ENCODE measurements at places on chromosomes 13 and 19. TPM values are rescaled to one million over a fixed set of nuclear protein-coding genes. Genes with fewer than 3 reads are reported as not detected.

PTGER1 gene
- not detected for total RNA-seq

ZNF816 gene
- total RNA-seq: 8.0 TPM

FXYD3 gene
- 0.72 TPM for total RNA-seq

DACT3 gene
- 8.8 TPM for total RNA-seq

NKPD1 gene
- 0.09 TPM for total RNA-seq

GTF2F2 gene
- 25.4 TPM for total RNA-seq

ABCA7 gene
- 7.4 TPM for total RNA-seq

ZNF541 gene
- total RNA-seq: 0.63 TPM

CEACAM4 gene
- total RNA-seq: 0.51 TPM

DNA sequence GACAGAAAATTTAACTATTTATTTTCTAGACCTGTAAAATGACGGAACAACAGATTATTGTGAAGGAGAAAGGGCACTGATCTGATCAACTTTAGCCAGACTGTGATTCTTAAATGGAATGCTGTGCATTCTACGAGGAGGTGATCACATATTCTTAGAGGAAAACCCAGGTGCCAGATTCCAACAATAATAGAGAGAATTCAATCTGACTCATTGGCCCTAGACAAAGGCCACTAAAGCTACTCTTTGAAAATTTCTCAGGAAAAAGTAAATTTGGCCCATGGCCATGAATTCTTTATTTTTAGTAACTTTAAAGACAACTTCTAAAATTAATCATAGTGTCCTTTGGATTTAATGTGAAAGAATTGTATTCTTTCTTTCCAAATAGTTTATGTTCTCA is 58.6 kb upstream of the POSTN start:
- H3K4me1 ChIP-seq: no peaks in the 10 kb centered on the region
- no peaks in the 10 kb centered on the region for H3K27me3 ChIP-seq
- no peaks in the 10 kb centered on the region for H3K36me3 ChIP-seq
- no peak for DNase-seq
- no peak overlapping the region for H3K4me3 ChIP-seq
- H3K27ac ChIP-seq: no peak overlapping the region

- no peak overlapping the region for H3K27ac ChIP-seq
- H3K27me3 ChIP-seq: no peaks in the 10 kb centered on the region
- H3K4me3 ChIP-seq: no peak overlapping the region
- no peaks in the 10 kb centered on the region for H3K36me3 ChIP-seq
- DNase-seq: no peak
- H3K4me1 ChIP-seq: no peaks in the 10 kb centered on the region
Observed at GRCh38 chr19:28841531-28841930, 371.4 kb downstream of the UQCRFS1 start.

- H3K36me3 ChIP-seq: no peaks in the 10 kb centered on the region
- DNase-seq: no peak
- peaks cover 68% of the 10 kb centered on the region for H3K4me1 ChIP-seq
- H3K27me3 ChIP-seq: no peaks in the 10 kb centered on the region
- H3K27ac ChIP-seq: no peak overlapping the region
Observed at GRCh38 chr19:40282920-40283319, 2.2 kb downstream of the AKT2 start.

DNA sequence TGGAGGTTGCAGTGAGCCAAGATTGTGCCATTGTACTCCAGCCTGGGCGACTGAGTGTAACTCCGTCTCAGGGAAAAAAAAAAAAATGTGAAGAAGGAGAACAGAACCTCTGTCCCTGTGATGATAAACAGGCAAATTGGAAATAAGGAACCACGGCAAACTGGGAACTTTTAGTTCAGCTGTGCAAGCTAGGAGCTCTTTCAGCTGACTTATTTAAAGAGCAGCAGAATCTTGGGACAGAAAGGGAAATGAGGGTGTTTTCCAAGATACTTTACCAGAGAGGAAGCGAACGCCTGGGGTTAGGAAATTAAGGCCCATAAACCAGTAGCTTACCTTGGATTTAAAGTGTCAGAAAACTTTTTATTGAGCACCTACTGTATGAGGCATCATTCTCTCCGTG is 3.0 kb upstream of the UPF1 start:
- H3K27ac ChIP-seq: no peak overlapping the region
- no peak for DNase-seq
- H3K36me3 ChIP-seq: no peaks in the 10 kb centered on the region
- H3K4me1 ChIP-seq: no peaks in the 10 kb centered on the region

DNA sequence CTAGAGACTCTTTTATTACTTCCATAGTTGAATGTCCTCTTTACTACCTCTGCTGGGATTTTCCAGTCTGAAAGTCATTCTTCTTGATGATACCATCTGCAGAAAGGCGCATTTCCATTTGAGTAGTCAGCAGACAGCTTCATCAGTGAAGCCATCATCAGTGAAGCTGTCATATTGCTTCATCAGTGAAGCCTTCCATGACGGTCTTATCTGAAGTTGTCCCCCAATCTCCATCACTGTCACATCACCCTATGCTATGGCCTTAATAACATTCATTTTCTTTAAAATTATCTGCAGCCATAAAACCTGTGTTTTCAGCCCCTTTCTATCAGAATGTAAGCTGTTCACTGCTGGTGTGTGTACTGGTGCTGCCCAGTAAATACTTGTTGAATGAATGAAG is 151.6 kb downstream of the B3GLCT start:
- H3K27me3 ChIP-seq: no peaks in the 10 kb centered on the region
- no peaks in the 10 kb centered on the region for H3K4me1 ChIP-seq
- H3K27ac ChIP-seq: no peak overlapping the region
- no peak overlapping the region for H3K4me3 ChIP-seq
- no peak for DNase-seq

DNA sequence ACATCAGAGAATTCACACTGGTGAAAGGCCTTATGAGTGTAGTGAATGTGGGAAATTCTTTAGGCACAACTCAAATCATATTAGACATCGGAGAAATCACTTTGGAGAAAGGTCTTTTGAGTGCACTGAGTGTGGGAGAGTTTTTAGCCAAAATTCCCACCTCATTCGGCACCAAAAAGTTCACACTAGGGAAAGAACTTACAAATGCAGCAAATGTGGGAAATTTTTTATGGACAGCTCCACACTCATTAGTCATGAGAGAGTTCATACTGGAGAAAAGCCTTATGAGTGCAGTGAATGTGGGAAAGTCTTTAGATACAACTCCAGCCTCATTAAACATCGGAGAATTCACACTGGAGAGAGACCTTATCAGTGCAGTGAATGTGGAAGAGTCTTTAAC is 10.1 kb downstream of the ZNF17 start:
- H3K36me3 ChIP-seq: peaks cover 43% of the 10 kb centered on the region
- no peak for DNase-seq
- no peak overlapping the region for H3K27ac ChIP-seq
- no peaks in the 10 kb centered on the region for H3K27me3 ChIP-seq

DNA sequence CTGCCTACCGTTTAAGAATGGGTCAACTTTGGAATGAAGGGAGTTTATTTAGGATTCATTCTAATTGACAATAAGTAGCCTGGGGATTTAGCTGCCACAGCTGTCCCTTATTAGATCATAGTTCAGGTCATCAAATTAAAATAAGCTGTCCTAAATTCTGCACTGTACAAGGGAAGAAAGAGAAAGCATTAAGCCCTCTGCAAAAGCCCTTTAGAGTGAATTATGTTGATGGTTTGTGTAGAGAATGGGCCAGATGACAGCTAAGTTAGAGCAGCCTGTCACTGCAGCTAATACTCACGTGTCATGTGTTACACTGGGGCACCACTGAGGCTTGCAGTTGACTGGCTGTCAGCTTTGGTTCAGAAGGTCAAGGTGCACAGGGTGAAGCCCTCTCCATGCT is 737.1 kb upstream of the SLC10A2 start:
- H3K27ac ChIP-seq: no peak overlapping the region
- DNase-seq: no peak
- no peaks in the 10 kb centered on the region for H3K27me3 ChIP-seq

DNA sequence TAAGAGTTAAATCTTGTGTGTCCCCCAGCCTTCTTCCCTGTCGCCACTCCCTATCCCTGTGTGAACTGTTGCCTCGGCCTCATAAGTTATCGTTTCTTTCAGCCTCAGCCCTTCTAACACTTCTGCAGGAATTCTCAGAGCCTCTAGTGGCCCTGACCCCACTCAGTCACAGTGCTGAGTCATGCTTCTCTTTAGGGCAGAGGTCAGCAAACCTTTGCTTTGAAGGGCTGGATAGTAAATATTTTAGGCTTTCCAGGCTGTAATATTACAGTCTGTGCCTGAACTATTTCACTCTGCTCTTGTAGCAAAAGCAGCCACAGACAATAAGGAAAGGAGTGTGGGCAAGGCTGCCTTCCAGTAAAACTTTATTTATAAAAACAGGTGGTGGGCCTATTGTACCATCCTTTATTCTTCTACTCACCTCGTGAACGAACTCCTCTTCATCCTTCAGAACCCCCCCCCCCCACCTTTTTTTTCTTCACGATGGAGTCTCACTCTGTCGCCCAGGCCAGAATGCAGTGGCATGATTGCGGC is 22.1 kb downstream of the MYO9B start:
- peaks cover 19% of the 10 kb centered on the region for H3K4me1 ChIP-seq
- no peak for DNase-seq
- peak overlapping the region; percentile 40 for H3K27ac ChIP-seq
- peaks cover 13% of the 10 kb centered on the region for H3K36me3 ChIP-seq
- H3K27me3 ChIP-seq: no peaks in the 10 kb centered on the region

- no peaks in the 10 kb centered on the region for H3K27me3 ChIP-seq
- DNase-seq: peak; percentile 93
- peak within 1 kb of the TSS; percentile 88 for H3K4me3 ChIP-seq
- peaks cover 9% of the 10 kb centered on the region for H3K36me3 ChIP-seq
Observed at GRCh38 chr19:17932485-17933338, at the start of gene CCDC124. Gene CCDC124, plus strand, starts transcription at chr19:17933015. Its CDS starts 3,406 bp downstream, at chr19:17936421.

DNA sequence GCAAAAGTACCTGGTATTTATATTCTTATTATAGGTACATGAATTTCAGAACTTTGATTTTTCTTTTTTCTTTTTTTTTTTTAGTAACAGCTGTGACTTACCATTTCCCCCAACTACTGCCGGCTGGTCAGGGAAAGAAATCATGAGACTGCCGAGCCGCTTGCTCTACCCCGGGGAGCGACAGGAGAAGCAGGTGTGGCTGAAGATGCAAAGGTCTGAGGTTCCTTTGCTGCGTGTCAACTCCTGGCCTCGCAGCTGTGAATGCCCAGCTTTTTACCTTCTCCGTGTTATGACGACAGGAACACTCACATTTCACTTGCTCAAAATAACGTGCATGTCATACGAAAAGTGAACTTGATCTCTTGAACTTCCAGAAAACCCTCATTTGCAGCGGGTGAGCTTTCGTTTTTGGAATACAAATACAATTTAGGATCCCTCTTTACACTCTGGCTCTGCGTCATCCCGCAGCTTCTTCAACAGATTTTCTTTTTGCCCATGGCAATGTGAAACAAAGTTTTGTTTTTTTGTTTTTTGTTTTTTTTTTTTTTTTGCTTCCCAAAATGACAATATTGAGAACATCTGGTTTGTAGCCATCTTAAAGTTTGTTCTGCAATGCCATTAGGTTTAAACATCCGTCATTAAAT is 117.9 kb downstream of the EFNB2 start:
- no peaks in the 10 kb centered on the region for H3K27me3 ChIP-seq
- H3K4me3 ChIP-seq: no peak overlapping the region
- peaks cover 4% of the 10 kb centered on the region for H3K4me1 ChIP-seq

DNA sequence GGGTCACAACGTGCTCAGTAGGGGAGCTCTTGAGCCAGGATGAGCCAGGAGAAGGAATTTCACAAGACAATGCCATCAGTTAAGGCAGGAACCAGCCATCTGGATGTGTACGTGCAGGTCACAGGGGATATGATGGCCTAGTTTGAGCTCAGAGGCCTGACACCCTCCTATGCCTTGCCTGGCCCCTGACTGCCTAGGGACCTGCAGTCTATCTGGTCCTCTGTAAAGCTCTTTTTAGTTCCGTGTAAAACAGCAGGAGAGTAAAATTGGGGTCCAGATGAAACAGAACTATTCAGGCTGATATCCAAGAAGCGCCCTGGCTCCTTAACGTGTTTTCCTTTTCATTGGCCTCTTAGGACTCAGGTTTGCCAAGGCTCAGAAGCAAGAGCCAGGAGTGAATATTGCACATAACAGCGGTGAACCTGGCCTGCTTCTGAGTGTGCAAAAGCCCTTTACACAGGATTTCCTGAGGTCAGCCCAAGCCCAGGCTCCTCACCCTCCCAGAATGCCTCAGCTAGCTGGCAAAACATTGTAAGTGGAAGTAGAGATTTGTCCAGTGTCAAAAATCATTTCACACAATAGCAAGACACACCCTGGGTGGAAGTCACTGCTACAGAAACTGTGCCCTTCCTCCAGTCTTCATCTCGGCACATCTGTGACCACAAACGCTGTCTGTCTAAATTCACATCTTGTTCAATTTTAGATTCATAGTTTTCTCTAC is 777.2 kb downstream of the UQCRFS1 start:
- no peak for DNase-seq
- H3K4me1 ChIP-seq: no peaks in the 10 kb centered on the region
- H3K36me3 ChIP-seq: no peaks in the 10 kb centered on the region
- H3K4me3 ChIP-seq: no peak overlapping the region

DNA sequence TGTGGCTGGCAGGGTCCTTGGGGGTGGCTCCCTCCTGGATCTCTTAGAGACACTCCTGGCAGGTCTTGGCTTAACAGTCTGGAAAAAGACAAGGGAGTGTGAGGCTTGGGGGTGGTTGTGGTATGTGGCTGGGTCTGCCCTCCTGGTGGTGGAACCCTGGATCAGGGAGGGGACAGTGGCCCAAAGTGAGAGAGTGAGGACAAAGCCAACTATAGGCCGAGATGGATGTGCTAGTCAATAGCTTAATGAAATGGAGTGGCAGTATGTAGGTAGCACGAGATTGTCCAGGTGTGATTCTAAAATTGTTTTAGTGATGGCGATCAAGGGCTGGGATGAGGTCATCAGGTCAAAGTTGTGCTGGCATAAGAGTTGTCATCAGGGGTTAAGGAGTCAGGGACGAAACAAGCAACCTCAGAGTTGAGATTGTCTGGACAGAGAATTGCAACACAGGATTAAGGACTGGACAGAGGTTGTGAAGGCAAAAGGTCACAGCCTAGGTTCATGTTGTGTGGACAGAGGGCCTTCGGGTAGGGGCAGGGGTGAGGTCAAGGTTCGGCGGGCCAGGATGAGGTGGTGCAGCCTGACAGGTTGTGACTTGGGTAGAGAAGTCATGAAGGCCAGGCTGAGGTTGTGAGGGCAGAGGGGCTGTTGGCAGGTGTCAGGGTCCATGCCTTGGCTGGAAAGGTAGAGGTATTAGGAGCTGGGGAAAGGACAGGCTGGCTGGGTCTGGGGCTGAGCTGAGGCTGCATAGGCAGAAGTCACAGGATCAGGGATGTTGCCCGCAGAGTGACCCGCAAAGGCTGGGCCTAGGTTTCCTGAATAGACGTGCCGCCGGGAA is 4.5 kb upstream of the RASAL3 start:
- H3K4me3 ChIP-seq: no peak overlapping the region
- no peaks in the 10 kb centered on the region for H3K36me3 ChIP-seq
- H3K4me1 ChIP-seq: peaks cover 5% of the 10 kb centered on the region
- no peak overlapping the region for H3K27ac ChIP-seq
- H3K27me3 ChIP-seq: peaks cover 41% of the 10 kb centered on the region

GRCh38 chr19:10013316-10013715 is at the start of gene RDH8:
Gene RDH8, plus strand, starts transcription at chr19:10013483. Its CDS starts 15 bp downstream, at chr19:10013498.
- DNase-seq: no peak
- no peak within 1 kb of the TSS for H3K4me3 ChIP-seq
- H3K36me3 ChIP-seq: no peaks in the 10 kb centered on the region
- no peak within 1 kb of the TSS for H3K27ac ChIP-seq
- H3K4me1 ChIP-seq: peaks cover 8% of the 10 kb centered on the region

Data from heart left ventricle (tissue), 16 donors.